KBM-7 (cell line): ENCODE measurements at places on chromosomes 6 and 20.

DNA sequence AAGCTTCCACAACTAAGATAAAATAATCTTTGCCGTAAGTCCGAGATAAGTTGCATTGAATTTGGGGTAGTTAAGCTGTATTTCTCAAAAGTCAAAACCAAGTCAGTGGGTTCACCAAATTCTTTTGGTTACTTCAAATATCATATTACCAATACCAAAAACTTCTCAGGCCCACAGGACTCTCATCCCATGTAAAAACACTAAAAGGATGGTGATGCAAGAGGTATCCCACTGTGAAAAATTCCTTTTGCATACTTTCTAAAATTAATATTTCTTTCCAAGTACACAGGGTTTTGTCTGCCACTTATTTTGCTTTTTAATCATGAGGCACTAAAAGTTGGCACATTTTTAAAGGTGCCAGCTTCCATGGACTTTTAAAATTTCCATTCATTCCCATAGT, 151.3 kb downstream of the GJA10 start:
- DNase-seq = no peak

DNA sequence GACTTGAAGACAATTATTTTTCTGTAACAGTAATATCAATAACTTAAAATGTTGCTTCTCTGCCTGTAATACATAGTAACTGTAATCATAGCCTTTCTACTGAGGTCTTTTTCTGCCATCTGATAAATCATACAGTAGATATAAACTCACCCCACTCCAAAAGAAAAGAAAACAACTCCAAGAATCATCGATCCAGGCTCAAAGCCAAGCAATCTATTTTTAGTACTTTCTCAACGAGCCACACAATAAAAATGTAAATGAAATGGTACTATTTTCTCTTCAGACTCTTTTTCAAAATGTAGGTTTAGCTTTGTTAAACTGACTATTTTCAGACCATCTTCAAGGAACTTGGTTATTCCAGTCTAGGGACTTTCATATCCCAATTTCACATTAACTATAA, 493.3 kb downstream of the ADGRB3 start:
- DNase-seq = no peak

- peak; percentile 47 for DNase-seq
Measured at GRCh38 chr20:258963-259362, 1.4 kb downstream of the DEFB132 start.

DNA sequence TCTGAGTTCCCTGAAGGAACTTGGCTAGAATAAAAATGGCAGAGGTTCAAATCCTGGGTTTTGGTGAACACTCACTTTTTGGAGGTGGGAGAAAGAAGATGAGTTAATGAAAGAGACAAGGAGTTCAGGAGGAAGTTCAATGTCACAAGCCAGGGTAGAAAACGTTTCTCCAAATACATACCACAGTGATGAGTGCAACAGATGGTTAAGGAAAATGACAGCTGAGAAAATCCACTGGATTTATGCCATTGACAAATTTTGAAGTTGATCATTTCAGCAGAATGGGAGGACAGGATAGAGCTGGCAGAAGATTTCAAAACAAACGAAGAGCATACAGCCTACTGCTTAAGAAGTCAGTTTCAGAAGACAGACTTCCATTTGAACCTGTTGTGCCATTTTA, 122.7 kb downstream of the GFRAL start:
- no peak for DNase-seq

DNA sequence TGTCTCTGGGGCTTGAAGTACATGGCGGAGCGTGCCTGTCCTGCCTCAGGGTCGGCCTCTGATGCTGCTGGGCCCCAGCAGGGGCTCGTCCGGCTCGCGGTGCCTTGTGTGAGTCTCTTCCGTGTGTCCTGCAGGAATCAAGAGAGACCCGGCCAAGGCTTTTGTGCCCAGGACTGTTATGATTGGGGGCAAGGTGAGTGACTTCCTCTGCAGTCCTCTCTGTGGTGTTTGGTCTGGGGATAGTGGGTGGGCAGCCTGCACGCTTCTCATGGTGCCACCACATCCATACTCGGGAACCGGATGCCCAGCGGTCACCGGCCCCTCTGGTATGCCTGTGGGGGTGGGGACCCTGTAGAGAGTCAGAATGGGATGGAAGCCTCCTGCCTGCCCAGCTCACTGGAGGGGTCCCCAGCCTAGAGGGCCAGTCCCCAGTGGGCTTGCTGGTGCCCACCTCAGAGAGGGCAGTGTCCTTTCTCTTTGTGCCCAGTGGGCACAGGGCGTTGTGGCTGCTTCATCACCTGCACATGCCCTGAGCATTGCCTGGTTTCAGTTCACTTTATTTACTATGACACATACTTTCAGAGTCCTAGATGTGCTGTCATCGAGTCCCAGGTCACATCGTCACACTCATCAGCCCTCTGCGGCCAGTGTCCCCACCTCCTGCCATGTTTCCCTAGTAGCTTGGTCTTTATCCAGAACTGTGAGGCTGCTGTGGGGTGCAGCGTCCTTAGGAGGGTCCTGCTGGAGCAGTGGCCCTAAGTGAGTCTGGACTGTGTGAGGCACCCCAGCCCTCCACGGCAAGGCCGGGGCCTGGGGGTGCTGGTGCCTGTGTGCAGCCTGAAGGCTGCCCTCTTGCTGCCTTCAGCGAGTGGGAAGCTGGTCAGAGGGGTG, 40.7 kb downstream of the PYGB start:
- DNase-seq = no peak

- DNase-seq = no peak
Measured at GRCh38 chr20:4840801-4841200, 119.1 kb downstream of the PRND start.

GRCh38 chr6:165637586-165637985, 25.5 kb downstream of the PDE10A start:
- no peak for DNase-seq

DNA sequence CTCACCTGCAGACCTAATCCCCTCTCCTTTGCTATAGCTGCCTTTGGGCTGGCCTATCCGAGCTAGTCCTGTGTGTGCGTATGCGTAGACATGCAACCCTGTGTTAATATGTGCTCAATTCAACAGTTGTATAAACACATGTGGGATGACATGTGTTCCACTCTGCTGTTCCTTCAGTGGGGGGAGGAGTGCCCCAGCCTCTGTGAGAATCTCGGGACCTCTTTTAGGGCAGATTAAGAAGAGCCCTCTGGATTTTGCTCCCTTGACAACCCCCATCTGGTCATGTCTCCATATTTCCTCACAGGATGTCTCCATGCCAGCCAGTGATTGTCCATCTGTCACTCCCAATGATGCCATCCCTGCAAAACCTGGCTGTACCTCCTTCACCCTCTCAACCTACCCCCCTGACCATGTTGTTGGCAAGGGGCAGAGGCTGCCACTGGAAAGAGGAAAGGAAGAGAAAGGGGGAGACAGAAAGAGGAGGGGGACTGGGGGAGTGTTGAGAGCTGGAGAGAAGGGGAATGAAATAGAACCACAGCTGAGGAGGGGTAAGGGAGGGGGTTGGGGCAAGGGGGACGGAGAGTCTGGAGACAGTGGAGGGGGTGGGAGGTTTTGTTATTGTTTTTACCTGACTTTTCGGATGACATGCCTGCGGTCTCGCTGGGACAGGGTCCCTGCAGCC, 417 bp downstream of the PRRT1 start:
- DNase-seq = no peak

GRCh38 chr6:83769413-83769812, 60.5 kb upstream of the SNAP91 start:
- no peak for DNase-seq

GRCh38 chr20:46704714-46705377, 4.6 kb upstream of the SLC2A10 start:
- no peak for DNase-seq

GRCh38 chr6:109978174-109979032, at the start of gene GPR6:
Gene GPR6, plus strand, starts transcription at chr6:109978311. Its CDS starts 802 bp downstream, at chr6:109979113.
- DNase-seq = peak; percentile 48

- no peak for DNase-seq
Measured at GRCh38 chr6:160349814-160350350, 1.7 kb downstream of the SLC22A3 start.

DNA sequence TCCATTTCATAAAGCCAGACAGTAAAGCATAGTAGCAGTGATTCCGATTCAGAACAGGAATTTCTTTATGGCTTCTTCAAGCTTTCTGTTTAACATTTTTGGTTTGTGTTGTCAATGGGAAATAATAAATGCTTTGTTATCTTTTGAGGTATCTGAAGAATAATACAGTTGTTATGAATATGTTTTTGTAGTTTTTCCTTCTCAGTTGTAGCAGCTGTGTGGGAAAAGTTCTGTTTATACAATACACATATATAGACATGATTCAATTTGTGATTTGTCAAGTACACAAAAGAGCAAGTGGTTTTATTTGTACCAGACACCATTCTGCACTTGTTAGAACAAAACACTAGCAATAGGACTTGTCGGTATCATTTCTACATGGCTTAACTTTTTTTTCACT, 96.6 kb downstream of the CDYL start:
- DNase-seq = no peak

GRCh38 chr20:45041464-45042337, 59.2 kb downstream of the KCNS1 start:
- no peak for DNase-seq

DNA sequence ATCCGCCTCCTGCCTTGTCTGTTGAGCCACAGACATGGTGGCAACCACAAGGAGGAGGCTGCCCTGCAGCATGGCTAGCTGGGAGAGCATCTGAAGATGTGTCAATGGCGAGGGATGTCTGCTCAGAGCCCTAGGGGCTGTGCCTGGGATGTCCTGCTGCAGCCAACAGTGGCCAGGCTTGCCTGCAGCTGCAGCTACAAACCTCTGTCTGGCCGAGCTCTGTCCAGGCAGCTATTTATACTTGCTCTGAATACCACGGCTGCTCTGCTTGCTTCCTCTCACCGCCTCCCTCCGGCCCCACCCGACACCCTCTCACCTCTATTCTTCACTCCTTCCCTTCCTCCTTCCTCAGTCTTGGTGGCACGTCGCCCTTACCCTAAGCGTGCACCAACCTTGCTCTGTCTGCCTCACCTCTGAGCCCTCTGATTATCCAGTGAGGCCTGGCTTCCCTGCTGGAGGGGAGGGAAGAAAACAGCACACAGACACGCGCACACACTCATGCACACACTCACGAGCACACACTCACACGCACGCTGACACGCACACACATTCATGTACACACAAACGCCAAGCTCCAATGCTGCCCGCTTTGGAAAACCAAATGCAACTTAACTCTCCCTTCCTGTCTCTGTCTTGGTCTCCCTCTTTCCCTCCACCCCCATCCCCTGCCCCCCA, at the start of gene ANGPT4:
Gene ANGPT4, minus strand, starts transcription at position 210 of the 675 bp plus-strand sequence. Its CDS starts 120 bp downstream, at position 90.
- peak; percentile 5 for DNase-seq

- DNase-seq = no peak
Measured at GRCh38 chr20:40435146-40435895, 253.7 kb downstream of the MAFB start.

GRCh38 chr6:159972506-159973268, 3.8 kb downstream of the IGF2R start:
- no peak for DNase-seq

DNA sequence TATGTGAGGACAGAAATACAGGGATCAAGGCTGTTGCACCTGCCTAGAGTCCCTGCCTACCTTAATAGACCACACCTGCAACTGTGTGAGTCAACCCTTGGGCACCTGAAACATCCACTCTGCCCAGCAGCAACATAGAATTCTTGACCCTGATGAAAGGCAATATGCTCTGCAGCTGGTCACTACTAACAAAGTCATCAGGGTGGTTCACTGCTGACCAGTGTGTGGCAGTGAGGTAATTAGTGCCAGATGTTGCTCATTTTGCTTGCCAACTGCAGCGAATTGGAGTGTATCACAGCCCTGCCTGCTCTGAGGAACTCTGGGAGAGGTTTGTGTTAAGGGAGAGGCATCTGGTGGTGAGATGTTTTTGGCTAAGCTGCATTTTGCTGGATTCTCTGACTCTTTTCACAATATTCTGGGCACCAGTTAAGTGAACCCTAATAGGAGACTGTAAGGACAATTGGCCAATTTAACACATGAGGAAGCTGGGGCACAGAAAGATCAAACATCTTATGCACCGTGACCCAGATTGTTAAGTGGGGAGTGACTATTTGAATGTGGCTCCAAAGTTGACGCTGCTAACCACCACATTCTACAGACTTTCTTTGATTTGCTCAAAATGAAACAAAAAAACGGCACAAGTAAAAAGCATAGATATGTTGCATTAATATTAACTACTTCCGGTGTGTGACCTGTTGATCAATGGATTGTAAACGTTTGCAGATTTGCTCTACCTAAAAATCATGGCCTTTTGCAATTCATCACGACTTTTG, 61.9 kb upstream of the OPRM1 start:
- no peak for DNase-seq

GRCh38 chr20:32625996-32626395, 40.9 kb upstream of the NOL4L start:
- DNase-seq = no peak

- DNase-seq = no peak
Measured at GRCh38 chr6:72740135-72740534, 118.3 kb downstream of the KCNQ5 start.

- DNase-seq = no peak
Measured at GRCh38 chr6:139473231-139473701, 98.8 kb upstream of the CITED2 start.

DNA sequence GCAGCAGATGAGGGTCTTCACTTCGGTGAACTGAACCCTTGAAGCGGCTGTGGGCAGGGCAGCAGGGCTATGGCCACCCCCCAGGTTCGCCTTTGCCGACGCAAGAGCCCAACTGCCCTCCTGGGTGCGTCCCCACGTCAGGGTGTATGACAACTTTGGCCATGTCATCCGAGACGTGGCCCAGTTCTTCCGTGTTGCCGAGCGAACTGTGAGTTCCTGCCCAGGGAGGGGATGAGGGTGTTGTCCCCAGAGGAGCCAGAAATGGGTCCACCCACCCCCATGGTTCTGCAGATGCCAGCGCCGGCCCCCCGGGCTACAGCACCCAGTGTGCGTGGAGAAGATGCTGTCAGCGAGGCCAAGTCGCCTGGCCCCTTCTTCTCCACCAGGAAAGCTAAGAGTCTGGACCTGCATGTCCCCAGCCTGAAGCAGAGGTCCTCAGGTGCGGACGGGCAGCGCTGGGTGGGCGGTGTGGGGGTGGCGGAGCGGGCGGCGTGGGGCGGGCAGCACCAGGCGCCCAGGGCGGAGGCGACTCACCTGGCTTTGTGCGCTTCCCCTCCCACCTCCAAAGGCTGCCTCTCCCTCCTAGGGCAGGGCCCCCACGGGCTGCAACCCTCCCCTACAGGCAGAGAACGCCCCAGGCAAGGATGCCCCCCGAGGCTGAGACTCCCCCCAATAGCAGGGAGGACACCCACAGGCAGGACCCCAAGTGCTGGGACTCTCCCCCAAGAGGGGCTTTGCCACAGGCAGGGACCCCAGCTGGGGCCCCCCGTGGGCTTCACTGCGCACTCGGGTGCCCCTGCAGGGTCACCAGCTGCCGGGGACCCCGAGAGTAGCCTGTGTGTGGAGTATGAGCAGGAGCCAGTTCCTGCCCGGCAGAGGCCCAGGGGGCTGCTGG, 6.2 kb upstream of the TNFRSF6B start:
- DNase-seq = no peak

- DNase-seq = no peak
Measured at GRCh38 chr6:109821428-109821827, 130.3 kb downstream of the FIG4 start.

GRCh38 chr6:108896111-108896661, 48.0 kb downstream of the ARMC2 start:
- DNase-seq = peak; percentile 77
